GM23248 (cell line): ENCODE measurements at places on chromosomes 6 and 20. TPM values are rescaled to one million over a fixed set of nuclear protein-coding genes. Genes with fewer than 3 reads are reported as not detected.

DNA sequence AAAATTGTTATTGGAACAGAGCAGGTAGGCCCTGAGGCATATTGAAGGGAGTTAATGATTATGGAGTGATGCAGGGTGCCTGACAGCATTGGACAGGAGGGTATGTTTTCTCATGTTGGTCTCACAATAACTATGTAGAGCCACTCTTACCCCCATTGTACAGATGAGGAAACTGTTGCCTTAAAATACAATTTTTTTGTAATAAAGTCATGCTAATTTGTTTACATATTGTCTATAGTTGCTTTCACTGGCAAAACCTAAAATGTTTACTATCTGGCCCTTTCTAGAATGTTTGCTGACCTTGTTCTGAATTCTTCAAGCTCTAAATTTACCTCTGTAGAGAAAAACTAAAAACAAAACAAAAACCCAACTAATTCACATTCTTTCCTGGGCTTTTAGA lies 5.7 kb downstream of the ACOT8 start:
- H3K4me3 ChIP-seq: no peak overlapping the region
- DNase-seq: no peak
- H3K36me3 ChIP-seq: peaks cover 10% of the 10 kb centered on the region
- no peaks in the 10 kb centered on the region for H3K27me3 ChIP-seq

DNA sequence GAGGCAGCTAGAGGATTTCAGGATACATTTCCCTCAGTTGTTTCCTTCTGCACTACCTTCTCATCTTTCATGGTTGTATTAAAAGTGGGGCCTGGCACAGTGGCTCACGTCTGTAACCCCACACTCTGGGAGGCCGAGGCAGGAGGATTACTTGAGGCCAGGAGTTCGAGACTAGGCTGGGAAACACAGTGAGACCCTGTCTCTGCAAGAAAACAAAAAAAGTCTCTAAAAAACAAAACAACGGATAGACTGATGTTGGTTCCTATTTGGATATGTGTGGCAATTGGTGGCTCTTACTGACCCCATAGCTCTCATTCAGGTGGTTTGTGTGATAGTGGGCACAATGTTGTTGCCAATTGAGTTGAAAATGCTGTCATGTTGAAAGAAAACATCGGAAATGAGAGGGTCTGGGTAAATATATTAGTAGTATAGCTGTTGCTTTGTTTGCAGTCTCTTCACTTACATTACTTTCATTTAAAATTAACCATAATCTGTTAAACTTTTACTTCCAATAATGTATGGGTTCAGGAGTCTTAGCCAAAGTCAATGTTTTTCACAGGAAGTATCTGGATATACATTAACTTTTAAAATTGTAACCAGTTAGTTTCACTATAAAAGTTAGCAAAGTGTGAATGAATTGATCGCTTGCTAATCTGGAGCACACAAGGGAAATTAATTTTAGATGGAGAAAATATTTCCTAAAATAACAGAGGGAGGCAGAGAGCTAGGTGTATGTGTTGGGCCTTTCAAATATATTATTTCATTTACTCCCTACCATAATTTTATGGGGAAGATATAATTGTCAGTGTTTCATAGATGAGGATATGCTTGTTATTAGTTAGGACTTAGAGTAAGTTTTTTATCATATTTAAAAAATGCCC lies 31.1 kb downstream of the UTRN start:
- peaks cover 27% of the 10 kb centered on the region for H3K4me1 ChIP-seq
- no peak overlapping the region for H3K4me3 ChIP-seq
- H3K36me3 ChIP-seq: no peaks in the 10 kb centered on the region
- DNase-seq: no peak

DNA sequence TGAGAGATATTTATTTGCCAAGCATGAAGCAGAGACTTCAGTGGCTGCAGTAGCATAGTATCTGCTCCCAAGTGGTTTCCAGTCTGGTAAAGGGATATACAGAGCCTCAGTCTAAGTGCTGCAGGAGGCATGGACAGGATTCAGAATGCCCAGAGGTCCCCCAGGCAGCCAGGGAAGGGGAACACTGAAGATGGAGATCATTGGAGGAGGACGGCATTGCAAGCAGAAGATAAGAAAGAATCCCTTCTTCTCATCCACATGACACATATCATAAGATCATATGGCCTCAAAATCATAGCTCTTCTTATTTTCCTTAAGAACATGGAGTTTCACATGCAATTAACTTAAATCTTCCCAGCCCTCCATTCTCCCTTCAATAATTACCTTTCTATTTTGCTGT lies 136.1 kb downstream of the KCNQ5 start:
- H3K27ac ChIP-seq: no peak overlapping the region
- no peak overlapping the region for H3K4me3 ChIP-seq
- no peaks in the 10 kb centered on the region for H3K27me3 ChIP-seq
- no peak for DNase-seq

- no peak overlapping the region for H3K27ac ChIP-seq
- no peak overlapping the region for H3K4me3 ChIP-seq
- no peaks in the 10 kb centered on the region for H3K27me3 ChIP-seq
- no peaks in the 10 kb centered on the region for H3K36me3 ChIP-seq
- H3K4me1 ChIP-seq: no peaks in the 10 kb centered on the region
- no peak for DNase-seq
Observed at GRCh38 chr6:106702451-106703110, 73.2 kb downstream of the QRSL1 start.

GRCh38 chr6:2247664-2248063 lies 2.3 kb upstream of the GMDS start:
- no peak overlapping the region for H3K27ac ChIP-seq
- no peak for DNase-seq
- H3K4me3 ChIP-seq: no peak overlapping the region
- no peaks in the 10 kb centered on the region for H3K27me3 ChIP-seq
- no peaks in the 10 kb centered on the region for H3K36me3 ChIP-seq

DNA sequence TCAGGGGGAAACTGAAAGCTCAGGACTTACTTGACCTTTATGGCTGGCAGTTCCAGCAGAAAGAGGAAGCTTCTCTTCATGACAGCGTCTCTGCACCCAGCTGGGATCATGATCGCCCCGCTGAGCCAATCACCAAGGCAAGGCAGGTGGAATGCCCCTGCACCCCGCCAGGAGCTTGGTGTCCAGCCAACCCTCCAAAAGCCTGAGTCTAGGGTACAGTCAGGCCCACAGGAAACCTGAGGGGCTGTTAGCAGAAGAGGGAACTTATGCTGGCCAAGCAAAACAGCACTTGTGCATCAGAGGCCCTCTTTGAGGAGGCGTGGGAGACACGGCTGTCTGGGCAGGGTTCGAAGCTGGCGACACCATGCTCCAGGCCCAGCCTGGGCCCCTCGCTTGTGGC lies 188.3 kb upstream of the GMDS start:
- H3K4me3 ChIP-seq: no peak overlapping the region
- peaks cover 7% of the 10 kb centered on the region; the same call in 1 of the 2 replicates for H3K27me3 ChIP-seq
- DNase-seq: no peak
- H3K27ac ChIP-seq: no peak overlapping the region
- no peaks in the 10 kb centered on the region for H3K36me3 ChIP-seq

Gene MCCD1
- total RNA-seq: not detected in 2 replicates

Gene MEP1A
- total RNA-seq: not detected in 2 replicates

DNA sequence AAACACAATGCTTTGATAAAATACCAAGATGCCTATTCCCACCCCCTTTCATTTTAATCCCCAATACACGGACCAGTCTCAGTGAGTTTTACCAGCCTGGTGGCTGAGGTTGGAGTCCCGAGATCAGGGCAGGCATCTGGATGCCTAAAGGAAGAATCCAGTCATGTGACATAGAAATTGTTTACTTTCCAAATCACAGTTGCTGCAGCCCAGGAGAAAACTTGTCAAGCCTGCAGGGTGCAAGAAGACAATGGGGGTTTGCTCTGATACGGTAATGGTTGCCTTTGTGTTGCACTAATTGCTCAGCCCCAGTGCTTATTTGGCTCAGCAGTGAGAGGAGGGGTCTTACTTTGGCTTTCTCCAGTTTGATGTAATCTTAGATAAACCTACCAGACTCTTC lies 308.5 kb upstream of the POU3F2 start:
- no peak overlapping the region for H3K27ac ChIP-seq
- no peak overlapping the region for H3K4me3 ChIP-seq
- no peak for DNase-seq
- no peaks in the 10 kb centered on the region for H3K27me3 ChIP-seq
- H3K36me3 ChIP-seq: no peaks in the 10 kb centered on the region

Gene SLC23A2
- total RNA-seq: 9.6 and 11.0 TPM in 2 replicates

DNA sequence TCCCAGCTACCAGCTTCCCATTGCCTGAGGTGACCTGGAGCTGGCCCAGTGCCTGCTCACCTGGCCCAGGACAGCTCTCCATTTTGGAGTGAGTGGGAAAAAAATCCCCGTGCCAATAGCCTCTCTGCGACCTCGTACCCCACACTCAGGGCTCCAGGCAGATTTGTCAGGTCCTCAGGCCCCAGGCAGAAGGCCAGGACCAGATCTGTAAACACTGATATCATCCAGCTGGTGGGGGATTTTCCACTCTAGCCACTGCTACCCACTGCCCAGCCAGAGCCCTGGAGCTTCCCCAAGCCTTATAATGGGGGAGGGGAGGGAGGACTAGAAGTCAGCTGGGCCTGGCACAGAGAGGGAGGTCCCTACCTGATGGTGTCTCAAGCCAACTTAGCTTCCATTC lies 1.3 kb upstream of the PGC start:
- H3K27ac ChIP-seq: no peak overlapping the region
- no peaks in the 10 kb centered on the region for H3K36me3 ChIP-seq
- no peak for DNase-seq
- H3K4me1 ChIP-seq: no peaks in the 10 kb centered on the region

GRCh38 chr6:133377219-133377618 lies 136.1 kb downstream of the EYA4 start:
- no peaks in the 10 kb centered on the region for H3K36me3 ChIP-seq
- no peak for DNase-seq
- H3K27ac ChIP-seq: no peak overlapping the region

DNA sequence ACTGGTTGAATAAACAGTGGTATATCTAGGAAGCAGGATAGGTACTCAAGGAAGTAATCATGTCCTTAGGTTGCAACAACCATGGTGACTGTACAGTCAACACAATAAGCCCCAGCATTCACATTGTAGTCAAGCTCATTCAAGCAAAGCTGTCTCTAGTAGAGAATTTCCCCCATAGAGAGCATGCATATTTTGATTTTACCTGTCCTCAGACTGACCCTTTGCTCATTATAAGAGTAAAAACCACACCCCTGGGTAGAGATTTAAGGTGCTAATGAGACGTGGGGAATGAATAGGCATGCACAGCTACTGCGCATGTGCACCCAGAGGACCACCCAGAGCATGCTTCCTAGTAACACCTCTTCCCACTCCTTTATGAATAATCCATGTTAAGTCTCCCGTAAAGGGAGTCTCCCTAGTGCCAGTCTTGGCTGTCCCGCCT lies 6.1 kb upstream of the RNF8 start:
- no peak overlapping the region for H3K4me3 ChIP-seq
- H3K27me3 ChIP-seq: no peaks in the 10 kb centered on the region
- H3K27ac ChIP-seq: no peak overlapping the region
- no peaks in the 10 kb centered on the region for H3K36me3 ChIP-seq
- DNase-seq: no peak

Gene RING1
- total RNA-seq: 35.8 and 37.6 TPM in 2 replicates

GRCh38 chr6:148779142-148779562 lies 32.3 kb downstream of the UST start:
- peak; percentile 43 for DNase-seq
- no peak overlapping the region for H3K27ac ChIP-seq
- H3K36me3 ChIP-seq: no peaks in the 10 kb centered on the region
- H3K4me3 ChIP-seq: no peak overlapping the region

Gene CD109
- 68.3 and 68.6 TPM in 2 replicates for total RNA-seq

Gene SLC16A10
- not detected in 2 replicates for total RNA-seq

GRCh38 chr6:33279971-33280511 lies 3.1 kb downstream of the B3GALT4 start:
- peaks cover 39% of the 10 kb centered on the region; the same call in 1 of the 2 replicates for H3K36me3 ChIP-seq
- peak; percentile 72 for DNase-seq
- H3K4me1 ChIP-seq: peaks cover 16% of the 10 kb centered on the region

Gene PDYN
- total RNA-seq: not detected in 2 replicates

- H3K27me3 ChIP-seq: no peaks in the 10 kb centered on the region
- H3K4me1 ChIP-seq: no peaks in the 10 kb centered on the region
- no peaks in the 10 kb centered on the region for H3K36me3 ChIP-seq
- H3K4me3 ChIP-seq: no peak overlapping the region
Observed at GRCh38 chr6:139909992-139910391, 535.5 kb upstream of the CITED2 start.

GRCh38 chr20:36499211-36499610 lies 42.1 kb upstream of the MYL9 start:
- DNase-seq: no peak
- no peaks in the 10 kb centered on the region for H3K27me3 ChIP-seq
- peaks cover 16% of the 10 kb centered on the region for H3K4me1 ChIP-seq
- H3K36me3 ChIP-seq: peaks cover 40% of the 10 kb centered on the region
- peak overlapping the region; percentile 59 for H3K27ac ChIP-seq

DNA sequence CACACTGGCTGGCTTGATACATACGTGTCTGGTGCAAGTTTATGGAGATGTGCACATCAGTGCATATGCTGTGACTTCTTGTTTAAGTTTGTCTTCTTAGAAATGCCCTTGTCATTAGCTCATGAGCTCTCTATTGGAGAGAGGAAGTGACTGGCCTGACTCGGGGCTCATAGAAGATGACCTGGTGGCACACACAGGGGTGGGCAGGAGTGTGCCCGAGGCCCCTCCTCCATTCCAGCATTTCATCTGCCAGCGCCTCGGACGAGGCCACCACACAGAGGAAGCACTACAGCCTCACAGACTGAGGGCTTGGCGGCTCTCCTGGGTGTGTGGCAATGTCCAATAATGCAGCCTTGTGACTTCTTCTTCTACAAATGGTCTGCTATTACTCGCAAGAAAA lies 109.7 kb downstream of the FAM120B start:
- no peak overlapping the region for H3K27ac ChIP-seq
- no peaks in the 10 kb centered on the region for H3K27me3 ChIP-seq
- H3K4me1 ChIP-seq: no peaks in the 10 kb centered on the region

GRCh38 chr20:1341561-1342265 lies 12.8 kb upstream of the SDCBP2 start:
- H3K4me3 ChIP-seq: no peak overlapping the region
- peak; percentile 62 for DNase-seq
- no peaks in the 10 kb centered on the region for H3K27me3 ChIP-seq
- H3K27ac ChIP-seq: 0 out of 2 replicates have a peak overlapping the region, but pooled peaks have one; percentile 17
- peaks cover 26% of the 10 kb centered on the region for H3K4me1 ChIP-seq

GRCh38 chr20:50426866-50427718 lies 83.1 kb upstream of the PTPN1 start:
- H3K4me1 ChIP-seq: peaks cover 28% of the 10 kb centered on the region
- H3K27me3 ChIP-seq: no peaks in the 10 kb centered on the region
- H3K36me3 ChIP-seq: no peaks in the 10 kb centered on the region
- no peak overlapping the region for H3K27ac ChIP-seq
- DNase-seq: no peak

Gene C6orf58
- total RNA-seq: not detected in 2 replicates
